ENCODE measurements at places on chromosomes 7 and 10.

DNA sequence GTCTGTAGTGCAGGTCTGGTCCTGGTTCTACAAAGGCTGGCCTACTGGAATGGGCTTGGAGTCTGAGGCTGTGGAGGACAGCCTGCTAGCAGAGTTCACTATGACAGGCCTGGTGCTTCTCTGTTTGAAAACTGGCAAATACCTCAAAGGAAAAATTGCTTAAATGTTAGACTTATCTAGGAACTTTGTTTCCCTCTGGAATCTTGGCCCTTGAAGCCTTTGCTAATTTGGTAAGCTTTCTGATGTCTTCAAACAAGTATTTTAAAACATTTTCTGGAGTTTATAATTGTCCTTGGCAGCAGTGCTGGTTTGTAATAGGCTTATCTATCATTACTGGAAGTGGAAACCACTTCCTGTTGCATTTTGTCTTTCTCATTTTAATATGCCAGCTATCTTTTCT is 139.7 kb downstream of the TMEM26 start:
- DNase-seq: no peak

- no peak for DNase-seq
Measured at GRCh38 chr7:35463751-35464150, 209.9 kb upstream of the TBX20 start.

- DNase-seq: no peak
Measured at GRCh38 chr7:90503367-90503766, 33.9 kb downstream of the PTTG1IP2 start.

DNA sequence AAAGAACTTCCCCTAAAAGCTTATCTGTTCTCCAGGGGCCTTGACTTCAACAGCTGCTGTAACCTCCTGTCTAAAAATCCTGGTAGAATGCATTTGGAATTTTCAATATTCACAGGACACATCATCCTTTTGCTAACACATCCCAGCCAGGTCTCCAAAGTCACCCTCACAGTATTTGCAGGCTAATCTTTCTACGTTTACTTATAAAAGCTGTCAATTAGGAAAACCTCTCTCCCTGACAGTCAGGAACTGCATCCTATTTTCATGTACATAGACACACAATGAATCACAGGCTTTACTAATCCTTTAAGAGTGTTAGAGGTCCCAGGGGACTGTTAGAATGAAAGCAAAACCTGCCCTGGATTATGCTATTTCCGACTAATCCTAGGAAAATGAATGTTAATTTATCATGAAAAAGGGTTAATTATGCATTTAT is 102.2 kb downstream of the GFRA1 start:
- no peak for DNase-seq

- no peak for DNase-seq
Measured at GRCh38 chr7:24502135-24502488, 71.1 kb upstream of the PALS2 start.

- DNase-seq: no peak
Measured at GRCh38 chr10:87842220-87842641, 21.1 kb downstream of the KLLN start.

DNA sequence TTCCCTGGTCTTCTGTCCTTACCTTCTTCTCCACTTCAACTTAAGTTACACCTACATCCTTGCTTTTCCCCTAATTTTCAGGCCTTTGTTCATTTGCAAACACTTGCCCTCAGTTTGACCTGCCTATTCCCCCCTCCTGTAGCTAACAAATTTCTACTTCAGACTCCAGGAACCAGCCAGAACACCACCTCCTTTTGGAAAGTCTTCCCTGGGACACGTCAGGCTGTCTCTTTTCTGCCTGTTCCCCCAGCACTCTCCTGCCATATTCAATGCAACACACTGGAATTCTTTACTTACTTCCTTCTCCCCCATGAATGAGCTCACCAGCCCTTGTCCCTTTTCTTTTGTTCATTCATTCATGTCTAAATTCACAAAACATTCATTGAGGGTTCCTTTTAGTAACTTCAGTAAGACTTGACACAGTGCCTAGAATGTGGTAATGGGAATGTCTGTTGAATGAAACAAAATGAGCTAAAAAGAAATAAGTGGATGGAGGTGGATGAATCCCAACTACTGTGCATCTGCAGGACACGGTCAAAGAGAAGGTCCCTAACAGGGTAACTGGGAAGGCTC is 478.0 kb downstream of the KCNMA1 start:
- DNase-seq: no peak

GRCh38 chr10:73634421-73634820 is 6.9 kb downstream of the MYOZ1 start:
- DNase-seq: no peak

GRCh38 chr7:159212226-159212625 is 67.6 kb upstream of the VIPR2 start:
- DNase-seq: no peak

DNA sequence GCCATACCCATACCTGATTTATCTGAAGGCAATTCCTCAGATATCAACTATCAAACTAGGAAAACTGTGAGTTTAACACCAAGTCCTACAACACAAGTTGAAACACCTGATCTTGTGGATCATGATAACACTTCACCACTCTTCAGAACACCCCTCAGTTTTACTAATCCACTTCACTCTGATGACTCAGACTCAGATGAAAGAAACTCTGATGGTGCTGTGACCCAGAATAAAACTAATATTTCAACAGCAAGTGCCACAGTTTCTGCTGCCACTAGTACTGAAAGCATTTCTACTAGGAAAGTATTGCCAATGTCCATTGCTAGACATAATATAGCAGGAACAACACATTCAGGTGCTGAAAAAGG is 69.0 kb upstream of the RSBN1L start:
- DNase-seq: no peak

DNA sequence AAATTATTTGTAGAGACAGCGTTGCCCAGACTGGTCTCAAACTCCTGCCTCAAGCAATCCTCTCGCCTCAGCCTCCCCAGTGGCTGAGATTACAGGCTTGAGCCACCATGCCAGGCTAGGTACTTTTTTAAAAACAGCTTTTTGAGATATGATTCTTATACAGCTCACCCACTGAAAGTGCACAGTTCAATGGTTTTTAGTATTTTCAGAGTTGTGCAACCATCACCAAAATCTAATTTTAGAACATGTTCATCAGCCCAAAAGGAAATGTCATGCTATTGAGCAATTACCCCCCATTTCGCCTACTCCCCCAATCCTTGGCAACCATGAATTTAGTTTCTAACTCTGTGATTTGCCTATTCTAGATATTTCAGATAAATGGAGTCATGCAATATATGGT is 73.7 kb downstream of the EVX1 start:
- no peak for DNase-seq

DNA sequence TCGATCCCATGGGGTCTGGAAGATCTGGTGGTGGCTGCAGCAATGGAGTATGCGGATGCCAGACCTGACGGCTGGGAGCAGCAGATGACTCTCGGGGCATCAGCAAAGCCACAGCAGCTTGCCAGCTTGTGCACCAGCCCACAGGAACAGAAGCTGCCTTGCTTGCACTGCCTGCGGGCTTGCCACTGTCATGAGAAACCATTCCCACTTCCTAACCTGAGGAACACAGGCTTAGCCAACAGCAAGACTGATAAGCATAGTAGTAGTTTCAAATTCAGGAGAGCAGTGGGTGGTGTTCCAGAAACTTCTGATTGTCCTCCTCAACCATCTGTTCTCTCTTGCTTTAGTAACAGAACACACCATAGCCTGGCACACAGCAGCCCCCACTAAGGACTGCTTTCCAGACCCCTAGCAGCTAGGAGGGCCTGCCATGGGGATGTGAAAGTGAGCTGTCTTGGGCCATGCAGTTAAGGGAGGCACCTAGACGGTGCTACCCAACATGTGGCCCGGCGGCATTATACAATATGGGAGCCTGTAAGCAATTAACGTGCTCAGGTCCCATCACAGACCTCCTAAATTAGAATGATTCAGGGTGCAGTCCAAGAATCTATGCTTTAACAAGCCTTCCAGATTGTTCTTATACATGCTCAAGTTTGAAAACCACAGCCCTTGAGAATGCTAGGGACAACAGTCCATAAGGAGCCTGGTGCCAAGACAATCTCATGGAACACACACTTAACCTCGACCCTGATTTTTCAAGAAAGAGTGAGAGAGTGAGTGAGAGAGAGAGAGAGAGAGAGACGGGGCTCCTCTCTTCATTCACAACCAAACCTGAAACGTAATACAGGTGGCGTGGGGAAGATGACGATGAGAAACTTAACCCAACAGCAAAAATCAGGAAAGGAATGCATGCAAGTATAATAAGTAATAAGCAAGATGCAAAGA is 7.1 kb downstream of the ANXA11 start:
- no peak for DNase-seq

- no peak for DNase-seq
Measured at GRCh38 chr10:23404461-23404980, 34.4 kb upstream of the OTUD1 start.

DNA sequence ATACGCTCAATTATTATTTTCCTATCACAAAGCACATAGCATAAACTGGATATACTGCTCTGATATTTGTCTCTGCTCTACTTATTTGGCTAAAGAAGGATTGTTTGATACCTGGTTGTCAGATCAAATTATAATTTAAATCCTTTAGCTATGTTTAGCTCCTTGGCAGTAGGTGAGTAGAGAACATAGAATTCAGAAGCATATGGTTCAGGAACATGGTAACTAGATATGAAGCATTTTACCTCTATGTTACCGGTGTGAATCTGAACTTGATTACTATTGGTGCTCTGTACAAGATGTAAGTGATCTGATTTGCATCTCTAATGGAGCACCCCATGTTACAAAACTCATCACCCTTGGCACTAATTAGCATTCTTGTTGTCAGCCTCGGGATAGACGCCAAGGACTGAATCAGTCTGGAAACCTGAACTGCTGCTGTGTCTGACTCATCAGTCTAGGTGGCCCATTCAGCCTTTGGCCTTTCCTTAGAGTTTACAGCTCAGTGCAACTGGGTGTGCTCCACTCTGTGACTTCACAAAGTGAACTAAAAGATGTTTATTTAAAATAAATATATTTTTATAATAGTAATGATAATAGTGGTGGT is 12.3 kb upstream of the MYPN start:
- no peak for DNase-seq

DNA sequence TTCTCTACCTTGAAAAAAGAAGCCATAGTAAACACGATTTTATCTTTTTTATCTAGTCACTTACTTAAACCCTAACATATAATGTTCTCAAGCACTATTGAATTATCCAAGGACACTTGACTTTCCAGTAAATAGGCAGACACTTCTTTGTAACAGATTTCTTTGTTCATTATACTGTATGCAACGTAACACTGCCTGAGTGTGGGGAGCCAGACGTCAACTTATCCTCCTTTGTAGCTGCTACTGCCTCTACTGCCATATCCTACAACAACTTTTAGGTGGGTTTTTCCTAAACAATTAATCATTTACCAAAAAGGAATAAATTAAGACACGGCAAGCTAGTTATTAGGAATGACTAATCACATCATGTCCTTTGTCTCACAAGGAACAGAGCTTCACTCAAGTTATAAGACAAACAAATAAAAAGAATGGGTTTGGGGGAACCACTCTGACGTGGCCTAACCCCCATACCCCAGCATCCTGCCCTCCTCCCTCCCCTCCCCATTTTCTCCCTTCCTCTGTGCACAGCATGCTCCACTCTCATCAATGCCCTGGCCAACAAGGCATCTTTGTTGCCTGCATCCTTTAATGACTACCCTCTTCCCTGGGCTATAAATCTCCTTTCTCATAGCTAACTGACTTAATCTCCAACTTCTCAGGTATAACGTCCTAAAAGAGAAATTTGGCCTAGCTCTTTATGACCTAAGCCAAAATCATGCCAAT is 43.3 kb downstream of the DOCK4 start:
- no peak for DNase-seq

Measured in nephron progenitor cell (in vitro differentiated cells).